Right ventricle myocardium superior (tissue), 1 donor: ENCODE measurements at places on chromosomes 1 and 21. TPM values are rescaled to one million over a fixed set of nuclear protein-coding genes. Genes with fewer than 3 reads are reported as not detected.

The FCRL5 gene
- total RNA-seq, result 0.11 TPM

- DNase-seq, result no peak
Observed at GRCh38 chr1:205285381-205286101, 36.0 kb downstream of the NUAK2 start.

- no peak for DNase-seq
Observed at GRCh38 chr1:93076268-93076667, 2.8 kb upstream of the MTF2 start.

- no peak for DNase-seq
Observed at GRCh38 chr1:233432916-233433315, 105.4 kb downstream of the MAP3K21 start.

The THEM5 gene
- total RNA-seq, result not detected
